PC-3 (cell line): ENCODE measurements at places on chromosomes 16 and 17. TPM values are rescaled to one million over a fixed set of nuclear protein-coding genes. Genes with fewer than 3 reads are reported as not detected.

The IRX5 gene
- total RNA-seq, result 0.22 TPM in 1 of 2 replicates, not detected in the other

The PDILT gene
- total RNA-seq, result not detected in 2 replicates

The ALOX12B gene
- total RNA-seq, result 0.55 and 1.2 TPM in 2 replicates

The PRSS8 gene
- total RNA-seq, result 18.0 and 23.4 TPM in 2 replicates

The IL21R gene
- total RNA-seq, result 0.55 TPM in 1 of 2 replicates, not detected in the other

The CRYM gene
- total RNA-seq, result not detected in 2 replicates

The ADPRM gene
- 2.4 and 2.9 TPM in 2 replicates for total RNA-seq

The SF3B3 gene
- total RNA-seq, result 133 and 181 TPM in 2 replicates

The FAM83G gene
- total RNA-seq, result 0.26 and 4.7 TPM in 2 replicates

The LPCAT2 gene
- 8.0 and 15.0 TPM in 2 replicates for total RNA-seq

The CYBC1 gene
- total RNA-seq, result 63.6 and 77.2 TPM in 2 replicates

The ZSWIM7 gene
- 96.1 and 97.6 TPM in 2 replicates for total RNA-seq

The SPNS3 gene
- total RNA-seq, result 0.69 and 2.6 TPM in 2 replicates

The CHST5 gene
- total RNA-seq, result 0.29 TPM in 1 of 2 replicates, not detected in the other

The ZNF652 gene
- 18.2 and 18.5 TPM in 2 replicates for total RNA-seq

The TMEM114 gene
- total RNA-seq, result not detected in 2 replicates

The TMEM88 gene
- total RNA-seq, result 1.5 TPM in 1 of 2 replicates, not detected in the other

The WDR81 gene
- 14.6 and 16.4 TPM in 2 replicates for total RNA-seq

The ZP2 gene
- total RNA-seq, result not detected in 2 replicates

The CHST4 gene
- not detected in 2 replicates for total RNA-seq

The NHERF2 gene
- 145 and 160 TPM in 2 replicates for total RNA-seq

The SEZ6 gene
- not detected in 2 replicates for total RNA-seq
